ENCODE measurements at places on chromosomes 3 and 15.
A peak's percentile ranks its signal among the peaks of the same experiment; 100 is the strongest.

DNA sequence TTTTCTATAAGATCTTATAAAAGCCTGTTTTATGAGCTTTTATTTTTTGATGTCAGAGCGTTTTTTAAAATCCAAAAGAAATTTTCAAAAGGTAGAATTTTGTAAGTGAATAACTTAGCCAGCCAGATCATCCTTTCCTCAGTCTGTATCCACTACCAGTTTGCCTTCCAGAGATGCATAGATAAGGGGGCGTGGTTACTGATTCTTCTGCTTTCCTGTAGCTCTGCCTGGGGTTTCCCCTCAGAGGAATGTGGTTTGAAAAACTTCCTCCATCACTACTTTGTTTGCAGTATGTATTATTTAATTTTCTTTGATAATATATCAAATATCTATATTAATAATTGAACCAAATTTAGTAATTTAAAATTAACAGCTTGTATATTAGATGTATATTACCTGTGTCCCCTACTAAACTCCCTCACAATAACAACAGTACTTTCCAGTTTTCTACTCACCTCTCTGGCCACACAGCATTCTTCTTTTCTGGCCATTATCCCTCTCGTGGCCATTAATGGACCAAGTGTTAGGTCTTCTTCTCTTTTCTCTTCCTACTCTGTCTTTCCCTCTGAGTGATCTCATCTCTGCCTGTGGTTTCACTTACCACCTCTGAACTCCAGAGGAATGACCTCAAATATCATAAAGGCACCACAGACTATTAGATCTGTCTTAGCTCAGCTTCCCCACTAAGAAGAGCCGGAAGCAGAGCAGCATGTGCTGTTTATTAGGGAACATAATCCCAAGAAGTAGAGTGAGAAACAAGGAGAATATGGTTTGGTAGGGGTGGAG, 239.7 kb downstream of the UBE2E2 start:
- peak; percentile 29 for DNase-seq

DNA sequence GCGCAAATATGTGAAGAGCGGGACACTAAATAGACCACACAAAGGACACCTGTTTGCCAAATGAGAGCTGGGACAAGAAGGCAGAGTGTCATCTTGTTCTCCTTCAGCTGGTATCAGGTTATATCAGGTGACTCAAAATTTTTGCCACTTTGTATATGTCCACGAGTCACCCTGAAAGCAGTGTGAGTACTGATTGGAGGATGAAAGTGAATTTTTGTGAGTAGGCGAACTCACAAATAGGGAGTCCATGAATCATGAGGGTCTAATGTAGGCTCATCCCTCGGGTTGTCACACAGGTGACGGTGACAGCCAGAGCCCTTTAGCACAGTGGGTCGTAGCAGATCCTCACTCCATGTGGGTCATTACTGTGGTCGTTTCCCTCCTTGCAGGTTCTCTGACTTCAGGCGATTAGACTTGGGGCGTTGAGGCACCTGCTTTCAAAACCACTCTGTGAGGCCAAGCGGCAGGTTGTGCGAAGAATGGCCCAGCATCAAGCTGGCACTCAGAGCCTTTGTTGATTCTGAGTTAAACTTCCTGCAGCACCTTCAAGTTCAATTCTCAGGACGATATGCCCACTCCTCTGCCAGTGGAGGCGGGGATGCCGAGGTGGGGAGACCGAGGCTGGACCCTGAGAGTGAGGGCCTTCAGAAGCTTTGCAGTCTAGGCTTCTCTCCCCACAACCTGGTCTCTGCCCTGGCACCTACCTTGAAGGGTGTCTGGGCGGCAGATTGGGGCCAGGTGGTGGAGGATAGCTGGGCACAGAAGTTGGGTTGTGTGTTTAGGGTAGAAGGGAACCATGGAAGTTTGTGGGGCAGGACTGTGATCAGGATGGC, 173.8 kb downstream of the SMAD6 start:
- DNase-seq: no peak

- no peak for DNase-seq
Measured at GRCh38 chr3:187085933-187086332, 53.4 kb downstream of the RPL39L start.

- no peak for DNase-seq
Measured at GRCh38 chr3:34005886-34006285, 207.5 kb downstream of the PDCD6IP start.

DNA sequence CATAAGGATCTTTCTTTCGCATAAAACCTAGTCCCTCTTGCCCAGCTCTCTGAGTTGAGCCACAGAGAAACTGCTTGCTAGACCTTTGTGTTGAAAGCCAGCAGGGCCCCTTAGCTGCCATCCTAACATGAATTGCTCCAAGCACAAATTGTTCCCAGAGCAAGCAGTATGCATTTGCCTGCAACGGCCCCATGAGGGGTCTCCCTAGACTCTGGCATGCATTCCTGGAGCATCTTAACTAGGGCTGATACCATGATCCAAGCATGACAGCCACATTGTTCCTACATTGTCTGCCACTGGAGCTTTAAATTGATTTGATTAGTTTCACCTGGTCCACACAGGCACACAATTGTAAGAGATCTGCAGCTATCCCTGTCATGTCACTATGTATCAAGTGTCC, 428.1 kb downstream of the TAFA4 start:
- no peak for DNase-seq

Data from activated naive CD4-positive, alpha-beta T cell treated with anti-CD3 and anti-CD28 coated beads, Interleukin-2, amount 10 ng/mL, durations not matched to agents 7 days and 5 days (primary cell).